PC-9 (cell line): ENCODE measurements at places on chromosomes 1 and 21. TPM values are rescaled to one million over a fixed set of nuclear protein-coding genes. Genes with fewer than 3 reads are reported as not detected.

- no peaks in the 10 kb centered on the region for H3K27me3 ChIP-seq
- H3K36me3 ChIP-seq, result no peaks in the 10 kb centered on the region
- H3K27ac ChIP-seq, result no peak overlapping the region
- DNase-seq, result no peak
These were observed 55.9 kb downstream of the MRPS6 start for GRCh38 chr21:34129039-34129891.

GRCh38 chr1:229614701-229615100 lies 11.2 kb downstream of the TAF5L start:
- no peaks in the 10 kb centered on the region for H3K27me3 ChIP-seq
- no peak overlapping the region for H3K27ac ChIP-seq
- H3K36me3 ChIP-seq, result peaks cover 6% of the 10 kb centered on the region; the same call in 1 of the 2 replicates
- no peak for DNase-seq
- H3K4me3 ChIP-seq, result no peak overlapping the region

GRCh38 chr1:156155756-156156510 lies 2.5 kb downstream of the SEMA4A start:
- no peak for DNase-seq
- peaks cover 15% of the 10 kb centered on the region for H3K4me1 ChIP-seq
- H3K36me3 ChIP-seq, result no peaks in the 10 kb centered on the region
- no peak overlapping the region for H3K4me3 ChIP-seq

Gene C1QA
- total RNA-seq, result not detected in 2 replicates

Gene C1orf87
- not detected in 2 replicates for total RNA-seq
